ENCODE measurements at places on chromosomes 11 and 22.

- DNase-seq, result peak; percentile 77
Observed at GRCh38 chr11:72975778-72976521, 161.7 kb downstream of the ATG16L2 start.

DNA sequence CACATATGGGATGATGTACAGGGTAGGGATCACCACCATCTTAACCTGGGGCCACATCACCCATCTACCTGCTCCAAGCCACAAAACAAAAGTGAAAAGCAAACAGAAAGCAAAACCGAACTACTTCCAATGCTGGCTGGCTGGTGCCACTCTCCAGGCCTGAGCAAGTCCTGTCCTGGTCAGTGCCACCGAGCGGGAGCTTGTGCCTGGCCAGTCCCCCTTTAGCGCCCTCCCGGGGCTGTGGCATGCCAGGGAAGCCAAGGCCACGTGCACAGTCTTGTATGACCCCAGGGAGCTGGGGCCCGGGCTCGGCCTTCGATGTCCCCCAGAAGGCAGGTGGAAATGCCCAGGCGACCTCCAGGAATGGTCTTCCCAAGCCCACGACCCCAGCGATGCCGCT, 17.9 kb upstream of the NAP1L4 start:
- no peak for DNase-seq

DNA sequence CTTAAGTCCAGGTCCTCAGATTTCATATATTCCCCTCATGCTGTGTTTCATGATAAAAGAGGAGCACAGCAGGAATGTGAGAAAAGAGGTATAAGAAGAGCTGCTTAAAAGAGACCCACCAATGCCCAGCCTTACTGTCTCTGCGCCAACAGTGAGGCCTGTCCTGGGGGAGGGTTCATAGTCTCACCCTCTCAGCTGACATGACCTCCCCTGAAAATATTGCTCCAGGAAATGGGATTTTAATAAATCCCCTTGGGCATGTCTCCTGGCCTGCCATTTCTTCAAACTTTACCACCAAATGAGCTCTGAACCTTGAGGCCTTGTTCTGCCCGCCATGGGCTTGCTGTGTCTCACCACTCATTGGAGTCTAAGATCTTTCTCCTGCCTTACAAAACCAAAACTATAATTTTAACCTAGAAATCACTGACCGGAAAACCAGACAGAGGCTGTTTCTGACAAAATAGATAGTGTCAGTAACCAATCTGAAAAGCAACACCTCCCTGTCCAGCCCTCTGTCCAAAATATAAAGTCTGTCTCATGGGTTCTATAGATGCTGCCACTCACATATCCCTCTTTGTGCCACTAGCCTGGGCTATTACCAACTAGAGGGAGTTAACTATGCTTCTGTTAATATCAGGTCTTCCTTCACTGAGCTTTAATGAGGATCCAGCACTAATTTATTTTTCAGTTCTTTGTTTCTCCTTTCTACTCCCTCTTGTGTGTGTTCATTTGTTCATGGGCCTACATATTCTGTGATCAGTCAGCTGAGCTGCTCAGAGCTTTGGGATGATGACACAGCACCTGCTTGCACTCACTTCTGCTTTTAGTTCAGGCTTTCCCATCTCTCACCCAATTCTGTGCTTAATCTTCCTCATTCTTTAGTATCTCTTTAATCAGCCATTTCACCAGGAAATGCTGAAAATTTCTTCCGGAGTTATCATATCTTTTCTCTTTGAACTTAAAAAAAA, at the start of gene OR2AG2:
Gene OR2AG2, minus strand, starts transcription at position 51 of the 968 bp plus-strand sequence. CDS start 3,019 bp downstream, outside the sequence.
- DNase-seq, result no peak

DNA sequence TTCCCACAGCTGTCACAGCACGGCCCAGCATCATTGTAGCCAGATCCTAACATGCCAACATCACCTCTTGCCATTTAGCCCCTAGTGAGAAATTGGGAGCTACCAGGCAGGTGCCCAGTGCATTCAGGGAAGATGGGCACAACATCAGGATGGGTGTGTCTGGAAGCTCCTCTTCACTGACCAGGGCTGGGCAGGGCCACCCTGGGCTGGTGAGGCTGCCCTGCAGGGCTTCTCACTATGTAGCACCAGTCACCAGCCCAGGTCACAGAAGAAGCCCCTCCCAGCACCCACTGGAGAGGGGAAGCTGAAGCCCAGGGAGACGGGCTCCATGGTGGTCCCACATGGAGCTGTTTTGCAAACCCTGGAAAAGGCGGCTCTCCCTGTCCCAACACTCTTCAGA, 13.9 kb downstream of the ZNF74 start:
- DNase-seq, result no peak

DNA sequence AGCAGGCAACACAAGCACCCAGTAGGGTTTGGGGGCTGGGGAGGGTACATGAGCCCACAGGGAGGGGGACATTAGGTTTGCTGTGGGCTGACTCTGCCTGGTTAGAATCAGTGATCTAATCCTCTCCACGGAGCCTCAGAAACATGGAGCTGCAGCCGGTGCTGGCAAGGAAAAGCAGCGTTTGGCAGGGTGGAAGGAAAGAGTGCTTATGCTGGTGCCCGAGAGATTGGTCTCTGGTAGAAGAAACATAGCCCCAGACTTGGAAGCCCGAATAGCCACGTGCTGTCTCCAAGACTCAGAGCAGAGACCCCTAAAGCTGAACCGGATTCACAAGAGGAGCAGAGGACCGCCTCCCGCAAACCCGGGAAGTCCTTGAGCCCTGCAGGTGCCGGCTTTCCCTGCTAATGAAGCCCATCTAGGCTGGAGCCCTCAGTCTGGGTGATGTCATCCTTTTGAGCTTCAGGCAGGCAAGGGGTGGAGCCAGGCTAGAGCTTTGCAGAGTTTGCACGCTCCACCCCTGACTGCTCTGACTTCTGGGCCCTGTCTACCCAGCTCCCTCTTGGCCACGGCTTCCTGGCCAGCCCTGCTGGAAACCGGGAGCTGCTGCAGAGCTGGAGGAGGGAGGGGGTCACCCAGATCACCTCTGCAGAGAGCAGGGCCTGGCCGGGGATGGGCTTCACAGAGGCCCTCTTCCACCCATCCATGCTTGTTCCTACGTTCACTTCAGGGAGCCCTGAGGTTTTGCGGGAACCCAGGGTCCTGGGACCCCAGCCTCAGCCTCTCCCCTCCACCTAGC, 35.0 kb upstream of the JAM3 start:
- peak; percentile 71 for DNase-seq

GRCh38 chr11:46280706-46281105, 3.2 kb downstream of the CREB3L1 start:
- no peak for DNase-seq

DNA sequence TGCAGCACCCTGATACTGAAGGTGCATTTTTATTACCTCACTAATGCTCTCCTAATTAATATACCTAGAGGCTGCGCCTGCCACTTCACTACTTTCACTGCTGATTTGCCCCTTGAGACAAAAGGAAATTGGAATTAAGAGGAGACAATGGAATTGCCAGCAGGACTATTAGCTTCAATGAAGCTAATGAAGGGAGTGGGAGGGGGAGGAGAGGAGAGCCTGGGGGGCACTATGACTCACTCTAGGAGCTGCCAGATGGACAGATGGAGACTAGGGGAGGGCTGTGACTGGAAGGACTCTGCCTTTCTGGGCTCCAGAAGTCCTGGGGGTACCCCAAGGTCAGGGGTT, 102.8 kb upstream of the DRD2 start:
- no peak for DNase-seq

- no peak for DNase-seq
Observed at GRCh38 chr11:86134580-86135318, 65.9 kb upstream of the PICALM start.

DNA sequence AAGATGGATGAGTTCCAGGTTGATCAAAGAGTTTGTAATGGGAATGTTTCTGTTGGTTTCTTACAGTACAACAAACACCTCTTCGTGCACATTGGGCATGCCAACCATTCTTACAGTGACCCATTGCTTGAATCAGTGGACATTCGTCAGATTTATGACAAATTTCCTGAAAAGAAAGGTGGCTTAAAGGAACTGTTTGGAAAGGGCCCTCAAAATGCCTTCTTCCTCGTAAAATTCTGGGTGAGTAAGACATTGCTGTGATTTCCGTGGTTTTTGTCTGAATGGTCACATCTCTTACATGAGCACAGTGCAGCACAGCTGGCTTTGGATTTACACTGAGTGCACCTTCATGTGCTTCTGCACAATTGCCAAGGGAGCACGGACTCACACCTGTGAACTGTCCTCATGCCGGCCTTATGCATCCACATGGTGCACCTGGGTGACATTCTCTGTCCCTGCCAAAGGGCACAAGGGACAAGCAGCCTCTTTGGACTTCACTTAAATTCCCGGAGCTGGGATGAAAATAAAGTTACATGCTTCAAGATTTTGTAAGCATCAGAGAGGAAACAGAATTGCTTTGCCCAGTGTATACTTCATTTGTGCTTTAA, 107.1 kb upstream of the RASSF10 start:
- DNase-seq, result no peak

DNA sequence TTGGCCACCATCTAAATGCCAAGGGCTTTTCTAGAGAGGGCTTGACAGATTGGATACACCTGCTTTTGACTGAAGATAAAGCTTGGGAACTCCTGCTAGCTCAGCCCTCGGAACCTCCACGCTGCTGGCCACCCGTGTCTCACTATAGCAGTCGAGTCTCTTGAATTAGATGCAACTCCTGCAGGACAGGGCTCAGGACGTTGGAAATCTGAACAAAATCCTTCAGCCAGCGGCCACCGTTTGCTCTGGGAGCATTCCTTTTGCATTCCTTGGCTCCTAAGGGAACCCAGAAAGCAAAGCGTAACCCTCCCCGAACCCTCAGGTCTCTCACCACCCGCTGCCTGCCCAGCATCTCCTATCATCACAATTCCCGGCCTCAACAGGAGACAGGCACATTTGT, 77.8 kb downstream of the GRIK4 start:
- DNase-seq, result no peak

DNA sequence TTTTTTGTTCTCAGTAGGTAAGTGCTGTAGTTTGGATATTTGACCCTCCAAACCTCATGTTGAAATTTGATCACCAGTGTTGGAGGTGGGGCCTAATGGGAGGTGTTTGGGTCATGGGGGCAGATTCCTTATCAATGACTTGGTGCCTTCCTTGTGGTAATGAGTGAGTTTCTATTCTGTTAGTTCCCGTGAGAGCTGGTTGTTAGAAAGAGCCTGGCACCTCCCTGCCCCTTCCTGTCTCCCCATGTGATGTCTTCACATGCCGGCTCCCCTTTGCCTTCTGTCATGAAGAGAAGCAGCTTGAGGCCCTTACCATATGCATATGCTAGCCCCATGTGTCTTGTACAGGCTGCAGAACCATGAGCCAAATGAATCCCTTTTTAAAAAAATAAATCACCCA, 138.3 kb downstream of the TMEM135 start:
- DNase-seq, result no peak

GRCh38 chr11:6405846-6406245, 13.0 kb downstream of the APBB1 start:
- DNase-seq, result no peak

GRCh38 chr22:22953791-22954190, 66.2 kb downstream of the IGLL5 start:
- DNase-seq, result no peak

GRCh38 chr22:32354360-32355351, 3.0 kb upstream of the RFPL3 start:
- DNase-seq, result no peak

DNA sequence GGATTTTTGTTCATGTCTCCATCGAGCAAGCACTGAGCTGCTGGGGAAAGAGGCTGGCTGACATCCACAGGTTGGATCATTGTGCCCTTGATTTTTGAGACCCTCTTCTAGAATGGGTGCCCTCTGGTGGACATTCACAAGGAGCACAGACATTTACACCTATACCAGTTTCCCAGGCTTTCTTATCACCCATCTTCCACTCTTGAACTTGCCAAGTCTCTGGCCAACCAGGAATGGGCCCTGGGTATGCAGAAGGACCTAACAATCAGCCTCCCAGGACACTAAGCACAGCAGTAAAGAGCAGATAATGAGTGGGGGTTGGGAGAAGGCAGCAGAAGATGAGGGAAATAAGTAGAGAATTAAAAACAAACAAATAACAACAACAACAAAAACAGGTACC, 5.7 kb upstream of the INTS4 start:
- DNase-seq, result peak; percentile 67

GRCh38 chr11:61327669-61328071, 5.2 kb downstream of the DDB1 start:
- no peak for DNase-seq

DNA sequence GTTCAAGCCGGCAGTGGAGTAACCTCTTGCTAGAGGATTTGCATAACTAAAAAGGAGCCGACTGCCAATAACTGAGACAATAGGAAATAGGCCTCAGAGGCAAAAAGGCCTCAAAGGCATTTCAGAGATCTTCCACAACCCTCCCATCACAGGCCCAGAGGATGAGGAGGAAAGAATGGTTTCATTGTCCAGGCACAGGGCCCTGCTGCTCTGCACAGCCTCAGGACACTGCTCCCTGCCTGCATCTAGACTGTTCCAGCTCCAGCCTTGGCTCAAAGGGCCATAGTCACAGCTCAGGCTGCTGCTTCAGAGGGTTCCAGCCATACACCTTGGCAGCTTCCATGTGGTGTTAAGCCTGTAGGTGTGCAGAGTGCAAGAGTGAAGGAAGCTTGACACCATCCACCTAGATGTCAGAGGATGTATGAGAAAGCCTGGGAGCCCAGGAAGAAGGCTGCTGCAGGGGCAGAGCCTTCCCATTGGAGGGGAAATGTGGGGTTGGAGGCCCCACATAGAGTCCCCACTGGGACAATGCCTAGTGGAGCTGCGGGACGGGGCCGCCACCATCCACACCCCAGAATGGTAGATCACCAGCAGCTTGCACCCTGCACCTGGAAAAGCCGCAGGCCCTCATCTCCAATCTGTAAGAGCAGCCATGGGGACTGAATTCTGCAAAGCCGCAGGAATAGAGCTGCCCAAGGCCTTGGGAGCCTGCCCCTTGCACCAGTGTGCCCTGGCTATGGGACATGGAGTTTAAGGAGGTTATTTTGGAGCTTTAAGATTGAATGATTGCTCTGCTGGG, 8.2 kb upstream of the LRP5 start:
- DNase-seq, result no peak

GRCh38 chr11:79179087-79179486, 261.7 kb downstream of the TENM4 start:
- no peak for DNase-seq

- no peak for DNase-seq
Observed at GRCh38 chr11:118610225-118610772, 2.9 kb downstream of the PHLDB1 start.

DNA sequence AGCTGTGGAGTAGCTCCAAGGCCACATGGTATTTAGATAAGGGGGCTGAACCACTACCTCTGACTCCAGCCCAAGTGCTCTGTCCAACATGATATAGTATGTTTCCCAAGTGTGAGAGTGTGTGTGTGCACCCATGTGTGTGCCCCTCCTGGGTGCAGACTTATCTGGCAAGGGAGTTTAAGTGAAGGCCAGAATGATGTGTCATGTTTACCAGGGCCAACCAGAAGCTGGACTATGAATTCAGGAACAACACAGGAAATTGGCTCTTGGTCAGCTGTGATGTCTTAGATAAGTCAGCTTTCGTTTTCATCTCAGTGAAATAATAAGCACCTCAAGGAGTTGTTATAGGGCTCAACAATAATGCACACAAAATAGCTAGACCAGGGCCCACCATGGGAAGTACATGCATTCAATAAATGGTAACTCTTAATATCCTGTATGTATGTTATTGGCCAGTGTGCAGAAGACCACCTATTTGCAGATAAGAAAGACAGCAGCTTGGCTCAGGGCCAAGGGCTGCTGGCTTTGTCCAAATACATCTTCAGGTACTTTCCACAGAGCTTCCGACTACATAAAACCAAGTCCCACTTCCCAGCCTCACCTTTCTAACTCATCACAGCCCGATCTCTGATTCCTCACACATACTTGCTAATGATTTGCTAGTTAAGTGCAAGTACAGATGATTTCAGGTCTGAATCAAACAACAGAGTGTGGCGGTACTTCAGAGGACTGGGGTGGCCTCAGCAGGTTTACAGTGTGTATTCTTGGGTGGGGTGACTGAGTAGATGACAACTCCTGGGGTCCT, 120.9 kb downstream of the ME3 start:
- peak; percentile 7 for DNase-seq
